Motor neuron (in vitro differentiated cells): ENCODE measurements at places on chromosomes 7 and 10. TPM values are rescaled to one million over a fixed set of nuclear protein-coding genes. Genes with fewer than 3 reads are reported as not detected.

Gene LEP
- total RNA-seq = 0.09 and 0.13 TPM in 2 replicates

Gene SEMA3D
- 7.6 and 7.7 TPM in 2 replicates for total RNA-seq

- no peak for ATAC-seq
Observed at GRCh38 chr10:18203471-18203870, 63.2 kb downstream of the CACNB2 start.

DNA sequence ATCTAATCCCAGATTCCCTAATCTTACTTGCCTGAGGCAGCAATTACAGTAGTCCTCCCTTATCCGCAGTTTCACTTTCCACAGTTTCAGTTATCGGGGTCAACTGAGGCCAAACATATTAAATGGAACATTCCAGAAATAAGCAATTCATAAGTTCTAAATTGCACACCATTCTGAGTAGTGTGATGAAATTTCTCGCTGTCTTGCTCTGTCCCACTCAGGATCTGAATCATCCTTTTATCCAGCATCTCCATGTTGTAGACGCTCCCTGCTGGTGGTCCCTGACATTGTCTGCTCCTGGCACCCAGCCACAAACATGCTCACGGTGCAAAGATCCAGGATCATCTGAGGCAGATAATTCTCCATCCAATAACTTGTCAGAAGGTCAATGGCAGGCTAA is 128.7 kb upstream of the CXCL12 start:
- ATAC-seq = peak; percentile 76

GRCh38 chr7:50226669-50227068 is 77.8 kb upstream of the IKZF1 start:
- ATAC-seq = no peak

- no peak for ATAC-seq
Observed at GRCh38 chr7:135389971-135390370, 119.9 kb downstream of the CNOT4 start.

- ATAC-seq = peak; percentile 31
Observed at GRCh38 chr7:116588641-116589594, 64.1 kb downstream of the CAV1 start.

GRCh38 chr10:74047871-74048270 is 50.0 kb downstream of the VCL start:
- ATAC-seq = peak; percentile 76

- no peak for ATAC-seq
Observed at GRCh38 chr7:109963741-109964140, 1127.2 kb upstream of the LRRN3 start.

- ATAC-seq = peak; percentile 1
Observed at GRCh38 chr10:12041766-12042408, 722 bp downstream of the UPF2 start.
